ENCODE measurements at places on chromosomes 2 and 18.

GRCh38 chr2:213002383-213002782 lies 149.0 kb downstream of the IKZF2 start:
- DNase-seq, result no peak

DNA sequence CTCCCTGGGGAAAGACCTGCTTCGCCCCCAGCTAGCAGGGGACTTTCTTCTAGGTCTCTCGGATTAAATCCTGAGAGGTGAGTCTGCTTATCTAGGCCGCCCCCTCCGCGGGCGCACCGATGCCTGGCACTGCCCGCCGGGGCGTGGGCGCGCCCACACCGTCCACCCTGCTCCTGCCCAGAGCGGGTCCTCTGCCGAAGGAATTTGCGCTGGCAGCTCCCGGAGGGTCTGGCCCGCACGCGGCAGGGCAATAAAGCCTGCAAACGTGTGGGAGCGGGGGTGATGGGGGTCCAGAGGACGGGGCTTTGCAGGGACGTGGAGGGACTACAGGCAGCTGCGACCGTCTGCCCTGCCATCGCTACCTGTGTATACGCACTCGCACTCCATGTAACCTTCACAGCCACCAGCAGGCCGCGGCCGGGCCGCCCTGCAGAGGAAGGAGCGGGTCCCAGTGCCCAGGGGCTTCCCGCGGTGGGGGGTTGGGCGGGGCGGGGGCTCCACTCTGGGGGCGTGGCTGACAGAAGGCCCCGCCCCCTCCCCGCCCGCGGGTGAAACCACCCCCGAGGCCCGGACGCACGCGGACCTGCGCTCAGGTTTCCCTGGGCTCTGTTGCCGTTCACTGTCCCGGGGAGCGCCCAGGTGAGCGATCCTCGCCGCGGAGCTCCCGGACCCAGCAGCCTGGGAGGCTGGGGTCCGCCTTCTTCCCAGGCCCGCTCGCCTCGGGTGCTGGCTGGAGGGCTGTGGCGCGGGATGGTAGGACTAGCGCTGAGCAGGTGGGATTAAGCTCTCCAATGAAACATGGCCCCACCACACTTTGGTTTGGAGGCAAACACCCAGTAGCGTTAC lies 174.5 kb upstream of the HS6ST1 start:
- no peak for DNase-seq

DNA sequence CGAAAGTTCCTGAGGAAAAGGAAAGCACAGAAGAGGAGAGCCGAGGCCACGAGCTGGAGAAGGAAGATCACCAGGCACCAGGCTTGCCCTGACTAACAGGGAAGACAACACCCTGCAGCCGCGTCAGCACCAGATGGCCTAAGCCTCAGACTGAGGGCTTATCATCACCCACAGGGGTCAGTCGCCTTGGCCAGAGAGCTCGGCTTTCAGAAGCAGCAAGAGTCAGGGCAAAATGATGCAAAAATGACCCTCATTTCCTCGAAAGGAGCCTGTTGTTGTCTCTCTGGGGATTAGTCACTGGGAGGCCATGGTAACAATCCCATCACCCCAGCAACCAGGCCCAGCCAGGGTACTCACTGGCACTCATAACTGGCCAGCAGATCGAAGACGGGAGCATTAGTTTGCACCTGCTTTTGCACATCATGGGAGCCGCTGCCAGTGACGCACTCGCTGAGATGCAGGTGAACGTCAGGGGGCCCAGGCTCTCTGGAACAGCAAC lies 42.7 kb upstream of the ZFP36L2 start:
- no peak for DNase-seq

DNA sequence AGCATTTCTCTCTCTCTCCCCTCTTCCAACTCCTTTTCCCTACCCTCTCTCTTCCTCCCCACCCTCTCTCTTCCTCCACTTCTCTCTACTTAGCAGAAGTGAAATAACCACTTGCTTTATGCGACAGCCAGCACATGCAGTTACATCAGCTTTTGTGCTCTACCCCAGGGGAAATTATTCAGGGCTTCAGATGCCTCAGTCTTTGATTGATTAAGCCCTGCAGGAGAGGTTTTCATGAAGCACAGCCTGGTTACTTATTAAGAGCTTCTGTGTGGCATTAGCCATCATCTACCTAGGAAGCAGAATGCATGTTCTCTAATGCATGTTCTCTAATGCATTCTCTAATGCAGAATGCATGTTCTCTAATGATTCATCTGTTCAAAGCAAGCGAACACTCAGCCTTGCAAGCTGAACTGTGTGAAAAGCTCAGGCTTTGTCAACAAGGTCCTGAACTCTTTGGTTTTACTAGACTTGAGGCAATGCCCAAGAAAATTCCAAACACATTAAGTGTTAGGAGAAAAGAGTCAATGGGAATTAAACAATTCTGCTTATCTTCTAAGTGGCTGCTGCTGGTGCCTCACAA lies 56.1 kb downstream of the LHCGR start:
- no peak for DNase-seq

- no peak for DNase-seq
These were observed 213.4 kb upstream of the STK17B start for GRCh38 chr2:196384729-196385128.

- no peak for DNase-seq
These were observed 403.2 kb downstream of the RAD51AP2 start for GRCh38 chr2:17115042-17115441.

DNA sequence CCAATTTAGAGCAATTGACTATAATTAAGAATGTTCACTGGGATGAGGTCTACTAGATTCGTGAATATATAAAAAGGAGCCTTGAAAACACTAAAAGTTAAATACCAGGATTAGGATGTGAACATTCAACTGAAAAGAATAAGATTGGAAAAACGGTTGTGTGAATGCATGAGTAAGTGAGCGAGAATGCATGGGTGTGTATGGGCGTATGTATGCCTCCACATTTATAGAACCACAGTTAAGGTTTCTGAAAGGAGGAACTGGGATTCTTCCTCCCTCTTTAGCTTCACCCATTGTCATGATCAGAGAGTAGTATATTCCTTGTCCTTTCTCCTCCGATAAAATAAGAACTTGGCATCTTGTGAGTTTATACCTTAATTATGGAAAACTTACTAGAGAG lies 151.1 kb upstream of the UBE2E3 start:
- no peak for DNase-seq
